ENCODE measurements at places on chromosomes 16 and 17. TPM values are rescaled to one million over a fixed set of nuclear protein-coding genes. Genes with fewer than 3 reads are reported as not detected.

GRCh38 chr17:57832314-57833178, 17.3 kb downstream of the MRPS23 start:
- DNase-seq, result no peak

DNA sequence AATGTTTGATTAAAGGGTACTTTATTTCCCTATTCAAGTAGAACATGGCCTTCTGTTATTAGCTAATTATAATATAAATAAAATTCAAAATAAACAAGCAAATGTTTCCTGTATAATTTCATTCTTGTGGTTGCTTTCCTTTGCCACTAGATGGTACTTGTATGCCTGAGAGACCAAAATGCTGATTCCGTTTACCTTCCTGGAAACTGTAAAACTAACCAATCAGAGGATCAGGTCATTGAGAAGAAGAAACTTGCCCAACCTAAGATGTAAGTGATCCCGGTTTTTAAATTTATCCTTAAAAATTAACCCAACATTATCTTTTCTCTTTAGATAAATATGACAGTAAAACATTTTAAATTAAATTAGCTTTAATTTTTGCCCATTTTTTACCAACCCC, 8.1 kb upstream of the ABCA5 start:
- no peak for DNase-seq

DNA sequence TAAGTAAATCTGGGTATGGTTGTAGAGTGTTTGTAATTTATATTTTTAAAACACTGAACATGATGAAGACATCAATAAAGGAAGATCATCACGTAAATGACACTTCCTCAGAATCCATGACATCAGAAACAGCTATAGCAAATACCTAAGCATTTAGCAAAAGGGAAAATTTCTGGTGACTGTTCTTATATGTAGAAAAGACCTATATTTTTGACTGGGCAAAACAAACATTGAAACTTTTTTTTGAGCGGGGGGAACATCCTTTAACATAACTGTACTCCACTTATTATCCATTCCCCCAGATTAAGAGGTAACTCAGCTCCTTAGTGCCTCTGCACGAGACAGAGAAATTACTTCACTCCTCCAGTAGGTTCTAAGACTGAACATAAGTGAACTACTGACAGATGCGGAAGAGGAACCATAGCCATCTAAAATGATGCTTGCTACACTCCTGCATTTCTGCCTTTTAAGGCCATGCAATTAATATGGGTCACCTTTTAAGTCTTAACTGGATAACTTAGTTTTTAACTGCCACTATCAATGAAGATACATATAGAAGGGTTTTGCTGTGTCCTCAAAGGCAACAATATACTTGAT, 9.4 kb downstream of the CRYBA1 start:
- no peak for DNase-seq

The ST6GALNAC2 gene
- total RNA-seq, result 6.4 TPM

- DNase-seq, result no peak
Observed at GRCh38 chr17:8062807-8063483, 24.1 kb downstream of the ALOX15B start.

GRCh38 chr17:39027455-39028035, 60.3 kb upstream of the FBXO47 start:
- no peak for DNase-seq

The GINS2 gene
- total RNA-seq, result 0.15 TPM

The GUCY2D gene
- not detected for total RNA-seq

DNA sequence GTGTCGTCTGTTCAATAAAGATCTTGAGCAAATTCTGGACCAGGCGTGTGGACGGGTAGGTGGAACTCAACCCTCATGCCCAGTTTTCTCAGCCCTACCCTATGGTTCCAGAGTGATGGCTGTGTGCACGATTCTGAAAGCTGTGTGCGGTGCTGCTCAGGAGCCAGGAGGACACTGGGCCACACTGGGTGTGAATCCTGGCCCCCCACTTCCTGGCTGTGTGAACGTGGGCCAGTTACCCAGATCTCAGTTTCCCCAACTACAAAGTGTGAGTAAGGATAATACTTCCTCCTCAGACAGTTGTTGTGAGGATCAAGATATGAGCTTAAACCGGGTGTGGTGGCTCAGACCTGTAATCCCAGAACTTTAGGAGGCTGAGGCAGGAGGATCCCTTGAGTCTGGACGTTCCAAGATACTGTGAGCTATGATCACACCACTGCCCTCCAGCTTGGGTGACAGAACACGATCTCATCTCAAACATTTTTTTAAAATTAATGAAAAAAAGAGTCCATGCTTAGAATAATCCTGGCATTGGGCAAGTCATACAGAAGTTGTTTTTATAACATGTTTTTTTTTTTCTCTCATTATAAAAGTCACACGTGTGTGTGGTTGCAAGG, 14.7 kb upstream of the MPRIP start:
- DNase-seq, result no peak

- peak; percentile 67 for DNase-seq
Observed at GRCh38 chr16:31253642-31254045, 6.1 kb upstream of the ITGAM start.

- DNase-seq, result no peak
Observed at GRCh38 chr16:57273359-57273758, 11.1 kb downstream of the PLLP start.

DNA sequence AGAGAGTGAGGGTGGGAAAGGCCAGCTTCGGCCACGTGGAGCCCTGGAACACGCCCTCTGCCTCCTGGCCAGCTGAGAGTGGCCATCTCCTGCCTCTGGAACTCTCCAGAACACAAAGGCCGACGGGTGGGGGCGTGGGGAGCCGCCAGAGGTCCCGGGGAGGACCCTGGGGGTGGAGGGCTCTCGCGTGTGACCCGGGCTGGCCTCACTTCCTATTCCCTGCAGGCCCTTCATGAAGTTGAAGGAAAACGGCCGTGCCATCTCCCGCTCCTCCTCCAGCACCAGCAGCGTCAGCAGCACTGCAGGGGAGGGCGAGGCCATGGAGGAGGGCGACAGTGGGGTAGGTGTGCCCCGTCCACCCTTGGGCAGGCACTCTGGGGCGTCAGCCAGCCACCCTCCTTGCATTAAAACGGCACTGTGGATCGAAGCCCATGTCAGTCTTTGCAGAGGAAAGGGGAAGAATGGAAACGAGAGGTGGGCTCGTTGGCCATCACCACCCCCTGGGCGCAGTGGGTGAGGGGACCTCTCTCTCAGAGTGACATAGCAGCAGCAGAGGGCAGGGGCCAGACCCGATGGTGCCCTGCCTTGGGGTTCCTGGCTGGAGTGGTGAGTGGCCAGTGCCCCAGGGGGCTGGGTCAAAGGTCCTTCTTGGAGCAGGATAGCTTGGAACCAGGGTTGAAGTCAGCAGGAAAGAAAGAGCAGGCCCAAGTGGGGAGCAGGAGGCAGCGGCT, 37.1 kb downstream of the OR1D5 start:
- no peak for DNase-seq

DNA sequence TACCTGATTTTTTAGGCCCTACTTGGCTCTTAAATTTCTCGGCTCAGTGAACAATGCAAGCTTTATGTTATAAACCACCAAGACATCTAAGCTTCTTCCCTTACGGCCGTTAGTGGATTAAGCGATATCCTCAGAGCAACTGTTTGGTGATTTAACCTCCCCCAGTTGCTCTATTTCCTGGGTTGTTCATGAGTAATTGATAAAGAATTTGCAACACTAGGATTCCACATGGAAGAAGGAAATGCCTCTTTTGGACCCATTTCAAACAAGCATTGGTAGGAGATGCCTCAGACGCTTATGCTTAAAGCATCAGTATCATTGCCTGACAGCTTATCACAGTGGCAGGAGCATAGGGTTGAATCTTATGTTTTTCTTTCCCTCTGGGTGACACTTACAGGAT, 65.3 kb downstream of the RBFOX1 start:
- DNase-seq, result no peak

DNA sequence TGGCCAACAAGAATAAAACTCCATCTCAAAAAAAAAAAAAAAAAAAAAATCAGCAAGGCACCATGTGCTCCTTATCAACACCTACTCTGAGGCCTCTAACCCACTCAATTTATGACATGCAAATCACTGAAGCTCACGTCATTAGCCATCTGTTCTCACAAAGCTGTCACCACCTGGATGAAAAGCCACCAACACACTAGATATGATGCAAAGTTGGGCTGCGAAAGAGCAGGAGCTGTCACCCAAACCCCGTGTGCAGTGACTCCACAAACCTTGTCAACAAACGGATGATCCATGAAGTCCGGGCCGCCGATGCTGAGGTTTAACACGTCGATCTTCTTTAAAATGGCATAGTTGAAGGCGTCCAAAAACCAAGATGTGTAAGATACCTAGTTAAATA, 25.3 kb downstream of the MBTPS1 start:
- no peak for DNase-seq

DNA sequence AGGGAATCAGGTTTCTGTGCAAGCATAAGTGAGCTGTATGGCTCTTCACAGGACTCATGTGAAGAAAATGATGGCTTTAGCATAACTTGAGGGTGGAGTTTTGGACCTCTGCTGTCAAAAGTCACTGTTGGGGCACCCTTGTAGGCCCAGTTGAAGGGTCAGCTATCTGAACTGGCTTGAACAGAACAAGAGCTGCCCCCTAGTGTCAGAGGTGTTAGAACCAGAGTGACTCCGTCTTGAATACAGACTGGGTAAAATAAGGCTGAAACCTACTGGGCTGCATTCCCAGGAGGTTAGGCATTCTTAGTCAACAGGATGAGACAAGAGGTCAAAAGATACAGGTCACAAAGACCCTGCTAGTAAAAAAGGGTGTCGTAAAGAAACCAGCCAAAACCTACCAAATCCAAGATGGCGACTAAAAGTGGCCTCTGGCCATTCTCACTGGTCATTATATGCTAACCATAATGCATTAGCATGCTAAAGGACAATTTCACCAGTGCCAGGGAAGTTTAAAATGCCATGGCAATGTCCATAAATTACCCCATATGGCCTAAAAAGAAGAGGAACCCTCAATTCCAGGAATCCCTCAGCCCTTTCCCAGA, 484.0 kb upstream of the ERCC4 start:
- no peak for DNase-seq

GRCh38 chr17:33302394-33302793, 9.3 kb upstream of the ASIC2 start:
- DNase-seq, result no peak

The PERCC1 gene
- not detected for total RNA-seq

The MMP28 gene
- 10.5 TPM for total RNA-seq

DNA sequence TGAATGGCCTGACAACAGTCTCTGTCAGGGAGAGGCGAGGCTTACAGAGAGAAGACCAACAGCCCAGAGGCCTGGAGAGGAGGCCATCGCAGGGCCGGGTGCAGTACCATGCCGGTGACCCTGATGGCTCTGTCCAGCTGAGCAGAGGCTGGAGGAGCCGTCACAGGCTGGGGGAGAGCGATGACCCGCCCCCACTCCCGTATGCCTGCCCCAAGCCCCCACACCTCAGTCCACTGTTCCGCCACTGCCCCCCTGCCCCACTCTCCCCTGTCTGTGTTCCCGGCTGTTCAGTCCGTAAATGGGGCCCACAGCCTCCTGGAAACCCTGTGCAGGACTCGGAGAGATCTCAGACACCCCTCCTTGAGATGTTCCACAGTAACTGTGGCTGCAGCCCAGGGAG, 12.8 kb upstream of the FAM83G start:
- DNase-seq, result no peak

- peak; percentile 92 for DNase-seq
Observed at GRCh38 chr16:17331071-17331607, 139.6 kb downstream of the XYLT1 start.

GRCh38 chr17:82287868-82288801, 14.6 kb upstream of the CSNK1D start:
- DNase-seq, result no peak

GRCh38 chr17:77927777-77928518, 30.6 kb upstream of the TNRC6C start:
- no peak for DNase-seq

DNA sequence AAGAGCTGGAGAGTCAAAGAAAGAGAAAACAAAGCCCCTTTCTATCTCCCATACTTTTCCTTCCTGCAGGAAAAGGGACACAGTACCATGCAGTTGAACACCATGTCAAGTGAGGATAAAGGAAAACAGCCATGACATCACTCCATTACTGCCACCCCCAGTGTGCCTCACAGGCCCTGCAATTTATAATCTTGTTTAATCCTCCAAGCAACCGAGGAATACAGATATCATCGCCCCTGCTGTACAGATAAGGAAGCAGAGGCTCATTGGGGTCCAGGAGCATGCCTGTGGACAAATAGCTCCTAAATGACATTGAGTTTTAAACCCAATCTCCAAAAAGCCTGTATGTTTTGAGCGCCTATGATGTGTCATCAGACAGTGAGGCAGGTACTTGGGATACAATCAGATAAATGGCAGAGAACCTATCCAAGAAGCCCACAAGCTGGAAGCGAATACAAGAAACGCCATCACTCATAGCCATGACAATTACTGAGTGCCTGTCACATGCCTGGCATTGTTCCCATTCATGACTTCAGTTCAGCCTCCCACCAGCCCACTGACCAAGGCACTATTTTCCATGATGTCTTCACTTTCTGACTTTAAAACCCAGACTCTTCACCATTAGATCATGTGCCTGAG, 45.5 kb downstream of the CPPED1 start:
- DNase-seq, result no peak

GRCh38 chr17:51428668-51429495, 168.5 kb downstream of the UTP18 start:
- DNase-seq, result no peak

DNA sequence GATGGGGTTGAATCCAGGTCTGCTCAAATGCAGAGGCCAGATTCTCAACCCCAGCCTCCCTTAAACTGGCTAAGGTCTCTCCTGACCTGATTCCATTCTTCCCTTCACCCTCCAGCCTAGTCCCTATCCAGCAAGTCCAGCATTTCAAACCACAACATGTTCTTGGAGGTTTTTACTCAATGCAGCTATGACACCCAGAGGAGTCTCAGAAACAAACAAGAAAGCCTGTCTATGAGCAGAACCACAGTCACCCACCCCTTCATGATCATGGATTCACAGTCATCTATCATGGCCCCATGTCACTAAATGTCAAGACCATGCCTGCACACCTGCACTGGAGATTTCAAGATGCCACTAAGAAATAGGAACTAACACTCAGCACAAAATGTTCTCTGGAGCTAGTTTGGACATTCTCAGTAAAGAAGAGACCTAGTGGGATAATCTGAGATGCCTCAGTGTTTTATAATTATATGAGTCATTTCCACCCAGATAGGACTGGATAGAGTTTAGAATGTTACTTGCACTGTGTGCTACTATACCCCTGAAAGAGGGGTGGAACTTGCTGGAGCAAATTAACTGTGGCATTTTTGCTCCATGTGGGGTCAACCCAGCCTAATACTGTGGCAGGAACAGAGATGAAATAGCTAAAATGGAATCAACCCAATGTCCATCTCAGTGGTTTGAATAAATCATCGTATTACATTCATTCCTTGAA, 9.5 kb upstream of the METTL22 start:
- no peak for DNase-seq

- no peak for DNase-seq
Observed at GRCh38 chr16:56340416-56340815, 84.9 kb downstream of the AMFR start.

GRCh38 chr17:77827511-77827910, 131.0 kb upstream of the TNRC6C start:
- no peak for DNase-seq

The GLTPD2 gene
- total RNA-seq, result not detected

- DNase-seq, result no peak
Observed at GRCh38 chr17:31550389-31551056, 159.0 kb downstream of the RAB11FIP4 start.

The C17orf113 gene
- 0.94 TPM for total RNA-seq
